ENCODE measurements at places on chromosomes 5 and 9.

DNA sequence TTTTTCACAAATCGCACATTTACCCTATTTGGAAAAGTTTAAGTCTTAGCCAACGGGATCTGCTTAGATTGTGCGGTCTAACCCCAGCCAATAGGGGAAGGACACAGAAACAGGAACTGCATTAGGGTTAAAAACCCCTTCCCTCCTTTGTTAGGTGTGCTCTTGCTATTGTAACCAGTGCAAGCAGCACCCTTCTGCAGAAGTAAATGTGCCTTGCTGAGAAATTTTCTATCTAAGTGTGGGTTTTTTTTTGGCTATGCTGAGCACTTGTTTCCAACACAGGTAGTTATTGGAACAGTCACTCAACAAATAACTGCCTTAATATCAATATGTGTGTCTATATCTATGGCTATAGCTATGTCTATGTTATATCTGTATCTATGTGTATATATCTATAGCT, 190.0 kb downstream of the TRIM32 start:
- no peak for DNase-seq

DNA sequence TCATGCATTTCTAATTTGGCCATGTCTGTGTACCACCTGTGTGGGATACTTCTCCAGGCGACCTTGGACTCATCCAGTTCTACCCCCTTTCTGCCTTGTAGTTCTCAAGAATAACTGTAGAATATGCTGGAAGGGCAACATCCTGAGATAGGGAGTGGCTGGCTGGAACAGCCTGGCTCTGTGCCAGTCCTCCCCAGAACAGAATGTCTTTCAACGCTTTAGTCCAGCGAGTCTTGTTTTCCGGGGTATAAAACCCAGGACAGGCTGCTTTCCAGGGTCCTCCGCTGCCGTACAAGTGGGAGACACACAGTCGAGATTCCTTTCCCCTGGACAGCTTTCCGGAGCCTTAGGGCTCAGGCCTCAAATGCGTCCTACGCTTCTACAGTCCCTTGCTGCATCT, 45.4 kb upstream of the XPA start:
- no peak for DNase-seq

DNA sequence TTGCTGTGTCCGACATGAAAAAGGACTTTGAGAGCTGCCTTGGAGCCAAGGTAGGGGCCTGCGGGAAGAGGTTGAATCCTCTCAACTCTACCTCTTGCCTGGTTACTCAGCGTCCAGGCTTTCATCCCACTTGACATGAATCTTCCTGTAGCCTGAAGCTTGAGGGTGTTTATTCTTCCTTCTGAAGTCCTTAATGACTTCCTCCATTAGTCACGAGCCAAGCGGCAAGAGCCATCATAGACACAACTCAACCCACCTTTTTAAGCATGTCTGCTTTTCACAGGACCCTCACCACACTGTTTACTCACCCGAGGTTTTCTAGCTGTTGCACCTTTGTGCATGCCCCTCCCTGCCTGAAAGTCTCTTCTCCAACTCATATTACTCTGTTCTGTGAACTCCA, 40.2 kb downstream of the ACO1 start:
- no peak for DNase-seq

DNA sequence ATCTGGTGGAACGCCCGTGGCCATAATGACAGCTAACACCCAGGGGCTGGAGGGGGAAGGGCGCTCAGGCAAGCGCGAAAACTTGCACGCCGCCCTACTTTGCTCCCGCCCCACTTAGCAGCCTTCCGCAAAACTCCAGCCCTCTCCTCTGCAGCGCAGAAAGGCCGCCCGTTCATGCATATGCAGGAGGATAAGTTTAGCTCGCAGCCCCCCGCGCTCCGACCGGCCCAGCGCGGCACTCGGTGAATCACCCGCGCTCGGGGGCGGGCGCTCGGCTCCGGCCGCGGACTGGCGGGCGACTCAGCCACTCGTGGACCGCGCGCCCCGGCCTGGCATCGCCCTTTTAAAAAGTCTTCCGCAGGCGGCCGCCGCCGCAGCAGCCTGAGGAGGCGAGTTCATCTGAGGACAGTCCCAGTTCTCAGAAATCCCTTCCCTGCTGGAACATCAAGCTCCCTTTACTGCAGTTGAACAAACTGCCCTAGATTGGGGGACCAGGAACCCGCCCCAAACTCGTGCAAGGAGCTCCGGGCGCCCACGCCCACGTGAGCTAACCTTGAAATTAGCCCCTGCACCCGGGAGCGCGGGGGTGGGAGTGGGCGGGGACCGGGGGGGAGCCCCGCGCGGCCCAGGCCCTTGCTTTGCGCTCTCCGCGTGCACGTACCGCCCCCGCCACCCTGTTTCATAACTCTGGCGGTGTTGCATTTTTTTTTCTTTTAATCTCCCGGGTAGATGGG, 4.5 kb upstream of the KLF9 start:
- DNase-seq, result peak; percentile 85

GRCh38 chr5:154117050-154117449, 73.5 kb upstream of the GALNT10 start:
- no peak for DNase-seq

- no peak for DNase-seq
Measured at GRCh38 chr9:109994141-109994540, 213.8 kb downstream of the C9orf152 start.
